ENCODE measurements at places on chromosomes 4 and X. TPM values are rescaled to one million over a fixed set of nuclear protein-coding genes. Genes with fewer than 3 reads are reported as not detected.

DNA sequence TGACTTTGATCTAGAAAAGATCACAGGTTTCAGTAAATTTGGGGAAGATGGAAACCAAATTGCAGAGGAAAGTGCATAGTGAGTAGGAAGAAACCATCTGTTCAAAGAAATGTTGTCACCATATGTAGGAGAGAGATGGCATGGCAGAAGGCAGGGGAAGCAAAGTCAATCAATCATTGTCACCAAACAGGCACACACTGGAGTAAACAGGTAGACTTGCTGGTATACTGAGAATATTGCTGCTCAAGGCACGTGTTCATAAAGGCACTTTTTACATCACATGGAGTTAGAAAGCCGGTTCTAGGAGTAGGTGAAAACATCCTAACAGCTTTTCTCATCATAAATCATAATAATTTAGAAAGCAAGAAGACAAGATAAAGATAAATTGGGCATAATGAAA lies 550.5 kb upstream of the FAT1 start:
- DNase-seq: no peak

- no peak for DNase-seq
Measured at GRCh38 chrX:17067534-17067933, 121.1 kb downstream of the REPS2 start.

DNA sequence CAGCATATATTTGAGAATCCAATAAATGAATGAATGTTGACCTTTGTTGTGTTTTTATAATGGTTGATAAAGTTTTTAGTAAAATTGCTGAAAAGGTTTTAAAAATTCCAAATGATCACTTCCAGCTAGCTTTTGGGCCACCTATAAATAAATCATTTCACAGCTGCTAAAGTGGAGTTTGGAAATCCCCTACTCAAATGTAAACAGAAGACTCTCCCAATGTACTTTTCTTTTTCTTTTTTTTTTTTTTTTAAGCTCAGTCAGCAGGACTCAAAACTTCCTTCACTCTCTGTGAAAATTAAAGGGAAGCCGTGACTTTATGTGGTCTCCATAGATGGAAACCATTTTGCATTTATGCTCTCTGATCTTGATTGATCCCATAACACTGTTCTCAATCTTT lies 45.2 kb downstream of the CXCL13 start:
- DNase-seq: no peak

- DNase-seq: no peak
Measured at GRCh38 chrX:124619710-124620109, 273.3 kb downstream of the SH2D1A start.

SCRG1 gene
- not detected for total RNA-seq

IBSP gene
- total RNA-seq: not detected
